Subcutaneous preadipocyte (primary cell): ENCODE measurements at places on chromosomes 1 and 21. TPM values are rescaled to one million over a fixed set of nuclear protein-coding genes. Genes with fewer than 3 reads are reported as not detected.

The FCGR1A gene
- total RNA-seq = not detected in 2 replicates

The PERM1 gene
- total RNA-seq = not detected in 2 replicates

The BTBD19 gene
- 3.7 and 7.4 TPM in 2 replicates for total RNA-seq

The OPTC gene
- not detected in 2 replicates for total RNA-seq

The HTR1D gene
- not detected in 2 replicates for total RNA-seq

The COL24A1 gene
- under 0.01 and 0.20 TPM in 2 replicates for total RNA-seq

The FCMR gene
- total RNA-seq = not detected in 2 replicates

The KLHL20 gene
- total RNA-seq = 18.7 and 19.2 TPM in 2 replicates

The S100A9 gene
- total RNA-seq = not detected in 2 replicates

The HSPG2 gene
- 123 and 144 TPM in 2 replicates for total RNA-seq

The LYPD8 gene
- not detected in 2 replicates for total RNA-seq

The POMGNT1 gene
- 37.5 and 60.8 TPM in 2 replicates for total RNA-seq

The LAMTOR2 gene
- total RNA-seq = 36.4 and 50.7 TPM in 2 replicates

The SLC30A7 gene
- 37.5 and 46.9 TPM in 2 replicates for total RNA-seq

The IVL gene
- under 0.01 TPM in 1 of 2 replicates, not detected in the other for total RNA-seq

The ESPN gene
- not detected in 2 replicates for total RNA-seq

The PLXNA2 gene
- total RNA-seq = 0.73 and 5.5 TPM in 2 replicates

The CDC20 gene
- 81.9 and 121 TPM in 2 replicates for total RNA-seq

The SIM2 gene
- 1.8 TPM in 1 of 2 replicates, not detected in the other for total RNA-seq
